Activated naive CD8-positive, alpha-beta T cell treated with anti-CD3 and anti-CD28 coated beads for 36 hours (primary cell): ENCODE measurements at places on chromosomes 7 and 10. TPM values are rescaled to one million over a fixed set of nuclear protein-coding genes. Genes with fewer than 3 reads are reported as not detected.
A peak's percentile ranks its signal among the peaks of the same experiment; 100 is the strongest.

Gene GALNT17
- total RNA-seq: not detected

Gene URGCP
- 26.1 TPM for total RNA-seq

- DNase-seq: no peak
These were observed 90.1 kb downstream of the CYP51A1 start for GRCh38 chr7:92044148-92044547.

DNA sequence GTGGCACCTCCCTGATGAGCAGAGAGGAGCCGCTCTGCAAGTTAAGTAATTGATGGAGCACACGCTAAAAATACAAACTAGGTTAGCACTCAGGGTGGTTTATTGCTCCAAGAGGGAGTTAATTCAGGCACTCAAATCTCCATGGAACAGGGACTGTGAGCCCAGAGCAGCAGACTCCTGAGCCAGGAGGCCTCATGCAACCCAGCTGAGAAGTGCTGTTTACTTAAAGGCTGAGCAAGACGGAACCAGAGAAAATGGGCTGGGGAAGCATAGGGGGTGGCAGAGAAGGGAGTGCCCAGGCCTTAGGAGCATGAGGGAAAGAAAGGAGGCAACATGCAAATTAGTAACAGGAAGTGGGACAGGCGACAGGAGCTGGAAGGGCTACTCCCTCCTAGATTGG, 174.1 kb downstream of the KCNMA1 start:
- no peak for DNase-seq

DNA sequence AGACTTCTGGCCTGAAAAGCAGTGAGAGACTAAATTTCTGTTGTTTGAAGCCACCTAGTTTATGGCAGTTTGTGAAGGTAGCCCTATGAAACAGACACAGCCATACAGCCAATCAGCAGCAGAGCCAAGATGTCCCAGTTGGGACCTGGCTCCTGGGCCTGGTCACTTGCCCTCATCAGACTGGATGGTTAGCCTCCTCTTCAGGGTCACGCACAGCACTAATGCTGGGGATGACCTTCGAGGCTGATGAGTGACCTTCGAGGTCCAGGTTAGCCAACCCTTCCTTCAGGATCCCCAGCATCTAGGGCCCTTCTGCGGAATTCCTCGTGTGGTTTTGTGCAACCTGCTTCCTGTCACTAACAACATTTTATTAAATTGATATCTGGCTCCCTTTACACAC, 229.7 kb downstream of the FANK1 start:
- no peak for DNase-seq

Gene NKX6-2
- total RNA-seq: not detected

- DNase-seq: no peak
These were observed 237.7 kb upstream of the PLXDC2 start for GRCh38 chr10:19578571-19578970.

GRCh38 chr7:39132306-39132705, 154.6 kb downstream of the POU6F2 start:
- DNase-seq: no peak

GRCh38 chr7:99019523-99020412, 124.1 kb downstream of the SMURF1 start:
- DNase-seq: no peak

DNA sequence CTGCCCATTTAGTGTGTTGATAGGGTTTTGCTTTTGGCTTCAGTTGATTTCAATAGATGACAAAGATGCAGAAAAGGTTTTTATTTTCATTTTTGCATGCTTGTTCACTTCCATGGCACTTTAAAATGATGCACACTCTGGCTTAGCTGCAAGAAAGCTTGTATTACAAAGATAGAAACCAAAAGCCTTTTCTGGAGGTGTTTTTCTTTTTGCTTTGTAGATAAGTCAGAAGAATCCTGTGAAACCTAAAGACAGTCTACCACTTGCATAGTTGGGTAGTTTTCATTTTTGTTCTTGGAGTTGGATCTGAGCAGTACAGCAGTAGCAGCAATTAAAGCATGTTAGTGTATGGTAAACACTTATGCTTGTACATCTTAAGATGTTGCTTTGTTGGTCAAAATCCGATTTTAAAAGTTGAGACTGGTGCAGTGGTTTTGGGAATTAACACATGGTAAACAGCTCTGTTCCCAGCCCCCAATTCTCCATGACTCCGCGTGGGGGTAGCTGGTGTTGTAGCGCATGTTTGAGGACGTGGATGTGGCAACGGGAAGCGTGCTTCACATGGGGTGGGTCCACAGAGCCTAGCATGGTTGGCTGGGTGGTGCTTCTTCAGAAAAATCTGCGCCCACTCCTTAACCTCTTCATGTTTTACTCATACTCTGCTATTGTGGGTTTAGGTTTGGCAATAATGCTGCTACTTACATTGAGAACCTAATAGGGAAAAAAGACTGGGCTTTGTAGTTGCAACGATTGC, 19.8 kb downstream of the CCNY start:
- DNase-seq: no peak

DNA sequence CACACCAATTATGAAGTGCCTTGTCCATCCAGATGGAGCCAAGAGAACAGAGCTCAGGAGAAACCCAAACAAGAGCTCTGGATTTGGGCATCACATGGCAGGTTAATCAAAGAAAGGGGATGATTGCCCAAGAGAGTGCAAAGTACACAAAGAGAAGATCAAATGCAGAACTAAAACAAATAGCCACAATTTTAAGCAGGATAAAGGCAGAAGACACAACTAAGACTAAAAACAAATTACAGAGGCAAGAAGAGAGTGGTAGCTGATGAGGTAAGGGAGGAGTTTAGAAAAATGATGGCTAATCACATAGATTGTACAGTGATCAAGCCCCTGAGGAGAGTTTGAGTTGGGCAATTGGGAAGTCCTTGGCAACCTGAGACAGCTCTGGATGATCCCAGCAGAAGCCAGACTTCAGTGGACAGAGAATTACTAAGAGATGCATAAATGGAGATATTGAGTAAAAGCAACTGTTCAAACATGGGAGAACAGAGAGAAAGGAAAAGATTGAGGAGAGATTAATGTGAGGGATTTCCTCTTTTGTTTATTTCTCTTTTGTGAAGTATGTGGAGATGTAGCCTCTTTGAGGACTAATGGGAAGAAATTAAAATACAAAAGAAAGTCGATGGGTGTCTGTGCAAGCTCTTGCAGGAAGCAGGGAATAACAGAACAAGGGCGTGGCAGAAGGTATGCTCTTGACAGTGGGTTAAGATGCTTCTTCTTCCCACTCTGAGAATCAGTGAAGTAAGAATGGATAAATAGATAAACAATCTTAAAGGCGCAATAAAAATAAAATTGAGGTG, 101.9 kb downstream of the LRRN3 start:
- DNase-seq: no peak

DNA sequence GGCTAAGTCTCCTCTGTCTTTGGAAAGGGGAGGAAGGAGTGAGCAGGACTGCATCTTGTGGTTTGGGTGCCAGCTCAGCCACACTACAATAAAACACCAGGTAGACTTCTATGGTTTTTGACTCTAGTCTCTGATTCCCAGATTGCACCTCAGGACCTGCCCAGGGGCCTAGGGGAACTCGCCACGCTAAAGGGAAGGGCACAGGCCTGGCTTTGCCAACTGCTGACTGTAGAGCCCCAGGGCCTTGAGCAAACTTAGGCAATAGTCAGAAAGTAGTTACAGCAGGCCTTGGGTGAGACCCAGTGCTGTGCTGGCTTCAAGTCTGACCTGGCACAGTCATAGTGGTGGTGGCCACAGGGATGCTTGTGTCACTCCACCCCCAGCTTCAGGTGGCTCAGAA, 24.2 kb upstream of the PRR15 start:
- no peak for DNase-seq

GRCh38 chr7:137656227-137656849, 190.4 kb downstream of the DGKI start:
- peak; percentile 40 for DNase-seq

DNA sequence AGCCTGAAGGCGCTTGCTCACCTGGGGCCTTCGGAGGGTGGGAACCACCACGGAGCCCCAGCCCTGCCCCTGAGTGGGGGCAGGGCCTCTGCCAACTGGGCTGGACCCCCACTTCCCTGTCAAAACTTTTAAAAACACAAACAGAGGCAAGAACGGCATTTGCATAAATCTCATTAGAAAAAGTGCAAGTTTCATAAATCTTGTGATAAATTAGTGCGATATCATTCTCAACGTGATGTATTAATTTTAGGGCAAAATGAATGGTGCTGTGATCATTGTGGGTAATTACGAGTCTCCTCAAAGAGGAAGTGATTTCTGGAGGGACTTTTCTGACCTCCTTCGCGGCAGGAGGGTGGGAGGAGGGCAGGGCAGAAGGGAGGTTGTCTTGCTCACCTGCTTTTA, 98.3 kb downstream of the CDH23 start:
- no peak for DNase-seq

DNA sequence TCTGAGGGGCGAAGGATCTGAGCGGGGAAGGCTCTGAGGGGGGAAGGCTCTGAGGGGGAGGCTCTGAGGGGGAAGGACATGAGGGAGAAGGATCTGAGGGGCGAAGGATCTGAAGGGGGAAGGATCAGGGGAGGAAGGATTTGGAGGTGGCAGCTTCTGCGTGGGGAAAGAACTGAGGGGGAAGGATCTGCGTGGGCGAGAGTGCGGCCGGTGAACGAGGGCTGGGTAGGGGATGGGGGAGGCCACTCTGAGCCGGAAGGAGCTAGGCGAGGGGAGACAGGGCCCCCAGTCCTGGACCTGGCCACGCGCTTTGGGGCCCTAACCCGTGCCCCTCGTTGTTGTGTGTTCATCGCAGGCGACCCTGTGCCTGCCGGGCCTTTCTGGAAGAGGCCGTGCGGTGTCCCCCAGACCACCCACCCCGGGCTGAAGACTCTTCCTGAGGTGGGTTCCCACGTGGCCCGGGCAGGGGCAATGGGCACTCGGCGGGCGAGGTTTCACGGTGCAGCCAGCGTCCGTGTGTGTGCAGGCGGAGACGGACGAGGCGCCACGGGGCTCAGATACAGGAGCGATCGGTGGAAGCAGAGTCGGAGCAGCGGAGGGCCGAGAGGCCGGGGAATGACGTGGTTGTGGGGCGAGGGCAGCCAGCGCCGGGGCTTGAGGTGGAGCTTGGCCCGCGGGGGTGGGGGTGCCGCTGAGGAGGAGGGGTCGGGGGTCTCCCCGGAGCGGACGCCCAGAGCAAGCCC, 2.0 kb downstream of the CALY start:
- DNase-seq: no peak

DNA sequence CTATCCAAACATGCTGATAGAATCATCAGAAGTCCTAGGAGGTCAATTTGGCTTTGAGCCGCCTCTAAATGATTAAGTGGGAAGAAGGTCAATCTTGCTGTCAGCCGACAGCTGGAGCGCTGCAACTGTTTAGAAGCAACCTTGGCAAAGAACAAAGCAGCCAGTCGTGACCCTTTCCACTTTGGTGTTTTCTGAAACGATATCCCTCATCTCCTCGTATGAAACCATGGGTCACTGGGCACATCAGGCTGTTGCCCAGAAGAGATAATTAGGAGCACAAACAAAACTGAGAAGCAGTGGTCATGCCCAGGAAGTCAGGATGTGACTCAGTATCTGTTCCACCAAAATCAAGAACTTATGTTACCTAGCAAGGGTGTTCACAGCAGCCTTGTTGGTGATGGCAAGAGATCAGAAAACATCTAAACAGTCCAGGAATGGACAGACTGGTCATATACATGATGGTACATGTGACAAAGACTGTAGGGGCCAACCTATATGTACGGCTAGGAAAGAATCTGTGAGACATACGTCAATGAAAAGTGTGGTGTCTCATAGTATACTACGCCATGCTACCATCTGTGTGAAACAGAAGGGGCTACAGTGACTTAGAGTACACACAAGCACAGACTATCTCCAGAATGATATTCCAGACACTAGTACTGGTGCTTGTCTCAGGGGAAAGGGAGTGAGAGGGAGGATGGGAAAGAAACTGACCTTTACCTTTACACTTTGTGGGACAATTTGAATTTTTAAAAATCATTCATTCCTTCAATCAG, 22.4 kb downstream of the STN1 start:
- DNase-seq: no peak

DNA sequence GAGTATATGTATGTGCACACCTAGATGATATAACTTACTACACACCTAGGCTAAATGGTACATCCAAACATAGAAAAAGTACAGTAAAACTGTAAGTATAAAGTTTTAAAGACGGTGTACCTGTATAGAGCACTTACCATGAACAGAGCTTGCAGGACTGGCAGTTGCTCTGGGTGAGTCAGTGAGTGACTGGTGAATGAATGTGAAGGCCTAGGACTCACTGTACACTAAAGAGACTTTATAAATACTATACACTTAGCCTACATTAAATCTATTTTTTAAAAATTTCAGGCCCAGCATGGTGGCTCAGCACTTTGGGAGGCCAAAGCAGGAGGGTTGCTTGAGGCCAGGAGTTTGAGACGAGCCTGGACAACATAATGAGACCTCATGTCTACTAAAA, 195.3 kb downstream of the FZD1 start:
- no peak for DNase-seq

DNA sequence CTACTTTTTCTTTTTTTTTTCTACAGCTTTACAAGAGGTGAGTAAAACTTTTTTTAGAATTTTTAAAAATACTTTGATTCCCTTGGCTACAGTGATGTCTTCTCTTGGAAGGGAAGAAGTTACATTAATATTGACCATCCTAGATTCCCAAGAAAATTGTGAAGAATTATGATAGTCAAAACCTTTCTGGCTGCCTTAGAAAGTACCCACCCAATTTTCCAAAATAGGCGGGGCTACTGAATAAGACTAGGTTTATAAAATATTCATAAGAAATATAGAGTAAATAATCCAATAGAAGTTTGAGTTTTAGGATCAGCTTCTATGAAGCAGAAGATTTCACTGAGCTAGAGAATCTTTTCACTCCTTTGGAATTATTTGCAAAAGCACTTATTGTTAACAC, 3.0 kb downstream of the COL1A2 start:
- no peak for DNase-seq

GRCh38 chr7:95002775-95003174, 95.4 kb downstream of the PPP1R9A start:
- no peak for DNase-seq
